ENCODE measurements at places on chromosomes 5 and 9.

DNA sequence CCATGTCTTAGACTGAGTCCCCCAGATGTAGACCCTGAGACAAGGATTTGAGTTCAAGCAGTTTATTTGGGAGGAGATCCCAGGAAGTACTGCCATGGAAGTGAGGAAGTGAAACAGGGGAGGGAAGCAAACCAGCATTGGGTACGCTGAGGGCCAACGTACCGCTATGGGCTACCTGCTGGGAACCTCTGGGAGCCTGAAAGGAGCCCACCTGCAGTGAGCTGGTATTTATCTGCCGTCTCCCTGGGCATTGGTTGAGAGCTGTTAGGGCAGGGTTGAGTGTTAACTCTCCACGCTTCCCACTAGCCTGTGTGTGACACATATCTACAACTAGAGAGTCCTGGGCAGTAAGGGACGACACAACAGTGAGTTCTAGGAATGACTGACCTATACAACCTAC lies 131.6 kb upstream of the SLC24A2 start:
- DNase-seq = no peak

- no peak for DNase-seq
Observed at GRCh38 chr5:179400020-179400419, 54.8 kb upstream of the ADAMTS2 start.

- DNase-seq = peak; percentile 27
Observed at GRCh38 chr5:155616779-155617392, 603.3 kb downstream of the KIF4B start.

DNA sequence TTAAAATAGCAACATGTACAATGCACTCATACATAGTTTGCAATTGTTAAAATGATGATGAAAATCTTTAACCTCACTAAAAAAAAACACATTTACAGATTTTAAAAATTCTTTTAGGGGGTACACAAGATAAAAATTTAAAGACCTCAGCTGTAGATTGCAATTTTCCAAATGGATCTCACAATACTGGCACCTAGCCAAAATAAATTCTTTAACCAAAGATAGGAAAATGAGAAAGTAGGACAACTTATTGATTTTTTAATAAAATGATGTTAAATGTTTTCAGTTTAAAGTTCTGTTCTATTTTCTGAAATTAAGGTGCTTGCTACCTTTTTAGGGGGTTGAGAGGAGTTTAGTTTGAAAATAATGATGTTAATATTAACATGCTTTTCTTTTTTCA lies 90.0 kb downstream of the PCSK1 start:
- DNase-seq = no peak

DNA sequence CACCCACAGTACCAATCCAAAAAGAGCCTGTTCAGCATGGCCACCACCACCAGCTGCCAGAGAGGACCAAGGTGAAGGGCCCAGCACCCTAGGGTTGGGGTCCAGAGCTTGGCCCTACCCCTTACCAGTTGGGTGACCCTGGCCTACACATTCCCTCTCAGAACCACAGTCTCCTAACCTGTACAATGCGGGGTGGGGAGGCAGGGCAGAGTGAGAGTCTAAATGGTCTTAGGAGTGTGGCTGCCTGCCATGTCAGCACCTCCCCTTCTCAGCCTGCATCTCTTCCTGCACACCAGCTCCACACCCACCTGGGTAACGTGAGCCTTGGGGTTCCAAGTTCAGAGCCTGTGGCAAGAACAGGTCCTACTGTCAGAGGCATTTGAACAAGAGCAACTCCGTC lies 92.2 kb downstream of the C5orf15 start:
- no peak for DNase-seq

DNA sequence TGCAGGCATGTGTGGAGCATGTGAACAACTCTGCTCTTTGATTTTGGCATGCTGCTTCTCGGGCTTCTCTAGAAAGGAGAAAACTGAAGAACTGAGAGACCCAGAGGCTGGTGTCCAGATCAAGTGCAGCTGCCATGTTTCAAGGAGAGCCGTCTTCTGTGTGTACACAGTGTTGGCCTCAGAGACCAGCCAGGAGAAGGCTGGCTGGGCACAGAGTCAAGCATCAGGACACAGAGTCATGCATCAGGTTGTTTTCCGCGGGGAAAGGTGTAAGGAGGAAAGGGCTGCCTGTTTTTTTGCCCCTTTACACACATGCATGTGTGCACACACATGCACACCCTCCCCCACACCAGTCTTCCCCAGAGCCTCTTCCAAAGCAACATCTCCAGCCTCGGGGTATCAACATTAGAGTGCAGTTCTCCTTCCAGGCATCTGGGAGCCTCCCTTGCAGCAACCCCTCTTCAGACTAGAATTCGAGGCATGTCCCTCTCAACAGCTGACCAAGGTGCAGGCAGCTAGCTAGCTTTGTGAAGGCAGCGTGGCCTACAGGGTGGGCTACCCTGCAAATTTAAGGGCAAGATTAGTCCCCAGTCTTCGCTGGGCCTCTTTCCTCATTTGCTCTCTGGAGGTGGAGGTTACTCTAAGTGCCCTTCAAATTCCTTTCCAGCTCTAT lies 180.9 kb downstream of the AOPEP start:
- DNase-seq = no peak

DNA sequence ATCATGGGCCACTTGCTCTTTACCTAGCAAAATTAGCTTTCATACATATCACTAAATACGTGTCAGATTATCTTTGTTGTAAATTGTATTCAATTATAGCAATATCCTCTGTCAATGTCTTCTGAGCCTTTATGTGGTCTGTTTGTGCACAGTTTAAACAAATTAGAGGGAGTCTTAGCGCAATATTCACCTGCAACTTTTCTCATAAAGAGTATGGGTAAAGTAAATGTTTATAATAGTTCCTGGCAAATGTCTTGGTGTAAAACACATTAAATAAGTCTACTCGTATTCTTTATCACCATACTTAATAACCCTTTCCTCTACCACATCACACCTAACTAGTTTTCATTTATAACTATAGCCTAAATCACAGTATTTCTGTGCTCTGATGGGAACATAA lies 169.0 kb downstream of the PCSK1 start:
- DNase-seq = no peak

DNA sequence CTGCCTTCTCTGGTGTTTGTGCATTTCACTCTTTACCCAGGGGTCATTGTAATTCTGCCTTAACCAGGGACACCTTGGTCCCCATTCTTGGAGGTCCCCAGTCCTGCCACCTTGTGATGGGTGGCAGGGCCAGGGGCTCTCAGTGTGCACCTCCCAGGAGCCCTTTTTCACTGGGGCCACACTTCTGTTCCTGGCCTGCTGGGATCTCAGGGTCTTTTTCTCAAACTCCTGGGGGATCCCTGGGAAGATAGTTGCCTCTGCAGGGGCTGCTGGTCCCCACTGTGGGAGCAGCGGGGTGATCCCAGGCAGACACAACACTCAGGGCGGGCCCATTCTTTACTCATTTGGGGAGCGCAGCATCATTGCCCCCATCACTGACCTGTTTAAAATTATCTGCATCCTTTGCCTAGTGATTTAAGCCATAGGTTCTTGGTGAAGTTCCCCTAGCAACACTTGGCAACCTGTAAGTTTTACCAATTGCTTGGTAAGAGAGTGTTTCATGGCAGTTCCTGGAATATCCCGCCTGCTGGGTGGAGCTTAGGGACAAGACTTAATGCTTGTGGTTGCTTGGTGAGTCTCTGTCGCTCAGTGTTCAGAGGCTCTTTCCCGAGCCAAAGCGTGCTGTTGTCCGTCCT lies 15.7 kb downstream of the PHF2 start:
- no peak for DNase-seq

DNA sequence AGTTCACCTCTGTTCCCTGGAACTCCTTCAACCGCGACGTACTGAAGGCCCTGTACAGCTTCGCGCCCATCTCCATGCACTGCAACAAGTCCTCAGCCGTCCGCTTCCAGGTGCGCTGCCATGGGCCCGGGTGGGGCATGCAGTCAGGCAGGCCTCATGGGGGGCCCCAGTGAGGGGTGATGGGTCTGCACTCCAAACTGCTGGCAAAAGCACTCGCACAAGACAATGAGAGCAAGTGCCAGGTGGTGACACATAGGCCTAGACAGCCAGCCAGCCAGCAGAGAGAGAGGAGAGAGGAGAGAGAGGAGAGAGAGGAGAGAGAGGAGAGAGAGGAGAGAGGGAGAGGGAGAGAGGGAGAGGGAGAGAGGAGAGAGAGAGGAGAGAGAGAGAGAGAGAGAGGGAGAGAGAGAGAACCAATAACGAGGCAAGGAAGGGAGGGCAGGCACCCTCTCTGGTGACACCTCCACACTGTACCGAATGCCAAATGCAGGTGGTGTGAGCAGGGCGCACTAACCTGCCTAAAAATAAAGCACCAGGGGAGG lies 21.0 kb downstream of the DBH start:
- no peak for DNase-seq

DNA sequence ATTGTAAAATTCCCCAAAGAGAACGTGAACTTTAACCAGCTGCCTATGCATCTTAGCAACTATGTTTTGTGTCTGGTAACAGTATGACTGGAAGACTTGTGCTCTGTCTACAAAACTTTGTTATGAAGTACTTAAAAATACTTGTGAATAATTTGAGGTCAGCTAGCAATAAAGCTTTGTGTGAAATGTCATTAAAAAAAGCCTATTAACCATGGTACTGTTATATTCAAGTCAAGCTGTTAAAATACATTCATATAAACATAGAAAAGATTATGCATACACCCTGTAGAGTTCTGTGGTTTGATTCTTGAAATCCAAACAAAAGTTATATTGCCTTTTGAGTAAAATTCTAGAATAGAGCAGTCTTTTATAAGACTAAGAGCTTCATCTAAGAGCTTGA lies 60.1 kb downstream of the VCAN start:
- no peak for DNase-seq

GRCh38 chr9:75238311-75238976 lies 150.1 kb downstream of the OSTF1 start:
- peak; percentile 11 for DNase-seq

DNA sequence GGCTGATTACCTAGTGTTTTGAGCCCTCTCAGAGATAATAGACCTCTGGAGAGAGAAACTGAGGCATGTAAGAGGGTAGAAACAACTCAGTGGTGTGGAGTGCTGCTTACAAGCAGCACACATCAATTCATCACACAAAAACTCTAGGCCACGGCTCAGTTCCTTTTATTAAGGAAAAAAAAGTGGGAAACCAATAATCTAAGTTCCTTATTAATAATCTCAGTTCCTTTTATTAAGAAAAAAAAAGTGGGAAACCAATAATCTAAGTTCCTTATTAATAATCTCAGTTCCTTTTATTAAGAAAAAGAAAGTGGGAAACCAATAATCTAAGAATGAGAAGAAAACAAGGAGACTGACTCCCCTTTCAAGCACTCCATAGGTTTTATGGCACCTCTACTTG lies 28.0 kb downstream of the TXNDC8 start:
- no peak for DNase-seq

DNA sequence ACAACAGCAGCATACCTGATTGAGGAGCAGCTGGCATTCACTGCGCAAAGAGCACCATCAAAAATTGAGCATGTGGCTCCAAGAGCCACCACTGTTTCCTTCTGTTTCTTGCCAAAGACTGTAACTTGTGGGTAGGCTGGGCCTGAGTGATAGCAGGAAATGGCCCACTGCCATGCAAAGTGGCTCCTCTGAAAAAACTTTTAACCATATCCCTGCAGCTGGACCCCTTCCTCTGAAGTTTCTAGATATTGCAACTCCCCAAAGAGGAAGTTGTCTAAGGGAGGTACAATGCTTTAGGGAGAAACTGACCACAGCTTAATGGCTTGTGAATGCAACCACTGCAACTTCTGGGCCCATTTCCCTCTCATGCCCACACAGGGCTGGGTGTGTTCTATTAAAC lies 355.4 kb upstream of the PDE4D start:
- DNase-seq = no peak

DNA sequence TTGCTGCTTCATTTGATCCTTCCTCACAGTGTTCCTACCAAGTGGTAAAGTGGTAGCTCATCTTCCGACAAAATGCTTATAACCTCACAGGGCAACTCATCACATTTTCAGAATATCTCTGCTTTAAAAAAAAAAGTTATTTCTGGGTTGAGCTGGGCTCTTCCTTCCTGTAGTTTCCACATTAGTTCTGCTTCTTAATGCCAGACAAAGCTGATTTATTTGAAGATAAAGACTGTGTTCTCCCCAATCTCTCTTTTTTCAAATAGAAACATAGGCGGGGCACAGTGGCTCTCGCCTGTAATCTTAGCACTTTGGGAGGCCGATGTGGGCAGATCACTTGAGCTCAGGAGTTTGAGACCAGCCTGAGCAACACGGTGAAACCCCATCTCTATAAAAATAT lies 273.1 kb downstream of the ACTL7B start:
- no peak for DNase-seq

- no peak for DNase-seq
Observed at GRCh38 chr9:114423181-114423580, 35.4 kb upstream of the AKNA start.

DNA sequence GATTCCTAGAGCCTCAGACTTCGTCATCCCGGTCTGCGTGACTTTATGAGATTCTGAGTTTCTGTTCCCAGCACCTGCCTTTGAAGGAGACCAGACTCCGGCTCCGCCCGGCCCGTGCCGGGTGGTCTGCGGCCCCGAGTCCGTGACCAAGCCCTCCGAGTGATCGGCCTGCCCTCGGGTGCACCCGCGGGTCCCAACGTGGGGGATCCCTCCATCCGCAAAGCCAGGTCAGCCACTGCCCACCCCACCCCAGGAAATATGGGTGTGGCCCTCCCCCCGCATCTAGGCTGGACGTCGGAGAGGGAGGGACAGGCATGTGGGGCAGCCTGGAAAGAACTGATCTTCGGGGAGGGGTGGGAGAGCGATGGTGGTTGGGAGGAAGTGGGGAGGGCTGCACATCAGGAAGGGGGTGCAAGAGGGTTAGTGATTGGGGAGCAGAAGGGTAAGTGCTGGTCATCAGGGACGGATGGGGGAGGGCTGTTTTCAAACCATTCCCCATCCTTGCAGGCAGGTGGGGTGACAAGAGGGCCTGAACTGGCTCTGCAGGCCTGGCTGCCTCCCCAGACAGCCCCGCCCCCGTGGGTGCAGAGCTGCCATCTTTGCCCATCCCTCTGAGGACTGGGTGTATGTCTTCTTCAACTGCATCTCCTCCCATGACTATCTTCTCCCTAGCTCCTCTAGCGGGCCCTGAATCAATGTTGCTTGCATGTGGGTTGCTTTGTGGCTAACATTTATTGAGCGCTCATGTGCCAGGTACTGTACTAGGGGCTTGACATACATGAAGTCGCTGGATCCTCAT lies 747 bp downstream of the LRSAM1 start:
- DNase-seq = peak; percentile 52
